ENCODE measurements at places on chromosomes 13 and 19. TPM values are rescaled to one million over a fixed set of nuclear protein-coding genes. Genes with fewer than 3 reads are reported as not detected.

The SLC17A7 gene
- 0.22 TPM for total RNA-seq

The CGB5 gene
- not detected for total RNA-seq

The ZNF471 gene
- total RNA-seq = 1.4 TPM

The SPACA4 gene
- not detected for total RNA-seq

The KLF5 gene
- 1.1 TPM for total RNA-seq

The SLC1A6 gene
- total RNA-seq = not detected

The SH2D3A gene
- total RNA-seq = 2.2 TPM

The ZNF560 gene
- total RNA-seq = under 0.01 TPM

The OR10H4 gene
- not detected for total RNA-seq

The PALM gene
- 28.6 TPM for total RNA-seq

The F7 gene
- total RNA-seq = not detected

The SIX5 gene
- 4.1 TPM for total RNA-seq

The USHBP1 gene
- 37.3 TPM for total RNA-seq

The GRIN3B gene
- total RNA-seq = 0.33 TPM

The SERP2 gene
- 3.0 TPM for total RNA-seq

The ZNF266 gene
- total RNA-seq = 13.8 TPM

The PNMA8C gene
- total RNA-seq = not detected

The ADPRHL1 gene
- 0.34 TPM for total RNA-seq

The SHFL gene
- 17.7 TPM for total RNA-seq

The COQ8B gene
- total RNA-seq = 20.5 TPM

The CD177 gene
- total RNA-seq = 0.09 TPM

The ADM5 gene
- total RNA-seq = 0.52 TPM

The ANKRD24 gene
- total RNA-seq = 0.17 TPM

The CLDND2 gene
- not detected for total RNA-seq

The ZIC5 gene
- under 0.01 TPM for total RNA-seq

The CRLF1 gene
- not detected for total RNA-seq

The KASH5 gene
- not detected for total RNA-seq

The KLF1 gene
- total RNA-seq = 0.09 TPM

The FOSB gene
- 16.9 TPM for total RNA-seq

The SIGLEC14 gene
- not detected for total RNA-seq

The SLITRK6 gene
- not detected for total RNA-seq

The LGI4 gene
- not detected for total RNA-seq

The ITGBL1 gene
- 16.3 TPM for total RNA-seq

The GJA3 gene
- not detected for total RNA-seq

The SPART gene
- 44.6 TPM for total RNA-seq

The PNMA8B gene
- under 0.01 TPM for total RNA-seq

The TMEM161A gene
- total RNA-seq = 14.1 TPM

The CADM4 gene
- total RNA-seq = 9.4 TPM

The CYP4F8 gene
- not detected for total RNA-seq

The HPN gene
- total RNA-seq = 0.09 TPM

The MCEMP1 gene
- total RNA-seq = not detected

The COMP gene
- not detected for total RNA-seq

The KLK14 gene
- total RNA-seq = not detected

The LILRA1 gene
- not detected for total RNA-seq

The UHRF1 gene
- total RNA-seq = 6.0 TPM

The ZNF177 gene
- total RNA-seq = 0.76 TPM

The AXL gene
- total RNA-seq = 5.2 TPM

The ANKLE1 gene
- total RNA-seq = 0.43 TPM

The MISP3 gene
- total RNA-seq = 0.22 TPM

The TEAD2 gene
- 61.4 TPM for total RNA-seq

Data from dermis lymphatic vessel endothelial cell (primary cell).